ENCODE measurements at places on chromosomes 5 and 9.

DNA sequence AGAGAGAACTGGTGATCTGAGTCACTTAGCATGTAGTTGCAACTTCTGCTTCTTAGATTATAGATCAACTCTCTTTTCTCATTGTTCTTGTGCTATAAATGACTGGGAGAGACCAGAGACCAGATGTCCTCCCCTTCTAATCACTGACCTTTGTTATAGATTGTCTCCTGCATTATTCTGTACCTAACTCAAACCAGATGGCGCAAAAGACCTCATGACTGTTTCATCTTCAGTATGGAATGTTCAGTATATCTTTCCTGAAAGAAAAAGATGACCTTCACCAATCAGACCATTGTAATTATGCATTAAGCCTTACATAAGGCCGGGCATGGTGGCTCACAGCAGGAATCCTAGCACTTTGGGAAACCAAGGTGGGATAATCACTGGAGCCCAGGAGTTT is 30.5 kb upstream of the ADAM19 start:
- no peak for DNase-seq

- DNase-seq, result no peak
Measured at GRCh38 chr9:16364347-16364746, 506.1 kb downstream of the BNC2 start.

- no peak for DNase-seq
Measured at GRCh38 chr5:173300389-173301047, 27.7 kb downstream of the STC2 start.

DNA sequence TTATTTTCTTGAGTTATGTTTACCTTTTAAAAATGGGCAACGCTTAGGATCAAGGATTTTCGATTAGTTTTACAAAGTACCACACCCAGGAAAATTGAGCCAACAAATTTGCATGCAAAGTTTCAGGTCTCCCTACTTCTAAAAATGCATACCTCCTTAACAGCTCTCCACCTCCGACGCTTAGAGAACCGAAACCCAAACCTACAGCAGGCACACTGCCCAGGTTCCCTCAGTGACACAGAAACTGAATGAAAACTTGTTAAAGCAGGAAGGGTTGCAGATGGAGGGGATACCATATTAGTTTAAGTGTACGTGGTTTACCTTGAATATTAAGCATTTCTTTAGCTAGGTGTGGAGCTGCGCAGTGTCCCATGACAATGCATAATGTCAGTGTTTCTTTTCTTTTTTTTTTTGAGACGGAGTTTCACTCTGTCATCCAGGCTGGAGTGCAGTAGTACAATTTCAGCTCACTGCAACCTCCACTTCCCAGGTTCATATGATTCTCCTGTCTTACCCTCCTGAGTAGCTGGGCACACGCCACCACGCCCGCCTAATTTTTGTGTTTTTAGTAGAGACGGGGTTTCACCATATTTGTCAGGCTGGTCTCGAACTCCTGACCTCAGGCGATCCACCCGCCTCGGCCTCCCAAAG is 1.6 kb upstream of the SUB1 start:
- no peak for DNase-seq

DNA sequence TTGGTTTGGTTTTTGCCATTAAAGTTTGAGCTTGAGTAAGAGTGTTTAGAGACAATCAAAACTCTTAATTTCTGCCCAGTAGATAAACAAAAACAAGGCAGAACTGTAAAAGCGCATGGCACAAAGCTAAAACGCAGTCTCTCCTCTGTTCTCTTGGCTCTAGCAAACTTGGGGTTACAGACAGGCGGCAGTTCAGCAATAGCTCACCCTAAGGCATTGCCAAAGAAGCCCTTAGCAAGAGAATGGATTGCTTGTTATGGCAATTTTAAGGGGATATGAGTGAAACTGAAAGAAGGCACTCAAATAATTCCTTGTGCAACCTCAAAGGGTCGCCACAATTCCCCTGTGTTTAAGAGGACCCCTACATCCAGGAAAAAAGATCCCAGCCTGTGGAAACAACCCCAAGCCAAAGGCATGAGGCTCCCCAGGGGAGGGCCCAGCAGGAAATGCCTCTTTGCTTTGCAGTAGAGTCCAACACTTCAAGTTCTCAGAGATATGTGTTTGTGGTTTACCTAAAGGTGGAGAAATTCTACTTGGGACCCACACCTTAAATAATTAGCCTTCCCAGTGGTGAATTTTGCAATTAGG is 317.0 kb upstream of the MPDZ start:
- no peak for DNase-seq

DNA sequence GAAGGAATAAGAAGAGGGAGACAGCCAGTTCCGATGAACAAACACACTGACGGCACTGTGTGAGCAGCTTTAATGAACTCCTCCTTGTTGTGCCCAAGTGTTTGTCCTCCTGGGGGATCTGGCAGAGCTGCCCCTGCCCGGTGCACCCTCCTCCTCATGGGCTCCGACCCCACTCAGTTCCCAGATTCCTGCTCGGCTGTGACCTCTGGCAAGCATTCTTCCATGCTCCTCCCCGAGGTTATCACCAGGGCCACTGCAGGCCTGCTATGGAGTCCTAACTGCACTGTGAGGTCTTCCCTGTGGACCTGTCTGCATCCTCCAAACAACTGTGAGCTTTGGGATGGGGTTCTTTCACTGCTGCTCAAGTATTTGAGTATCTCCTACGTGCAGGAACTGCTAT is 142.2 kb downstream of the DCP2 start:
- no peak for DNase-seq

- DNase-seq, result no peak
Measured at GRCh38 chr5:124550731-124551130, 195.7 kb downstream of the ZNF608 start.

DNA sequence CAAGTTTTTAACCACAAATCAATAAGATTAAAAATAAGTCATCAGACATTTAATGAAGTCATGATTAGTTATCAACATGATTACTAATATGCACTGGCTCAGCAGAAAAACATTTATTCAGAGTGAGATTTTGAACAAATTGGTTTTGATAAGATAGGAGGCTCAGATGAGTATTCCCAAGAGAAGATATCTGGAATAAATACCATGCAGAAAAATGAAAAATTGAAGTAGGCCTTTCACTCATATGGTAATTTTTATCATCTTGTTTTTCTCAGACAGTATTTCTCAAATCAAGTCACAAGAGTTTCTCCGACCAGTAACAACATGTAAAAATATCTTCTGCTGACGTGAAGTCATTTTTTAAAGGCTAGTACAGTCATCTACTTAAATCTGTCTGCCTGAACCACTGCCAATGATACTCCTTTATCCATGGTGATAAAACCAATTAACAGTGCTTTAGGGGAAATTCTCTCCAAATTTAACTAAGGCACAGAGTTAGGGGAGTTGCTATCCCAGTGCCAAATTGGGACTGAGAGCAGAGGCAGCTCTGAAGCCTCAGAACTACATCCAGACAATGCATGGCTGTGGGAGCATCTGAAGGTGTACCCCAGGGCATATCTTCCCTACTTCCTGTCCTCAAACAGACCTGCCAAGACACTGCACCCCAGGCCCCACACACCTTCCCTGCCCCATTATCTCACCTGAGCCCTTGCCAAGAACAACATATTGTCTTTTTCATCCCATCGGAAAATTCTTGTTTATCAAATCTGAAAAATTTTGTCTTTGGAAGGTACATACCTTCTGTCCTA is 105.5 kb upstream of the TSLP start:
- DNase-seq, result no peak

- DNase-seq, result no peak
Measured at GRCh38 chr9:113545068-113545467, 81.5 kb downstream of the RGS3 start.

- DNase-seq, result no peak
Measured at GRCh38 chr5:67493676-67494075, 297.1 kb upstream of the CD180 start.

DNA sequence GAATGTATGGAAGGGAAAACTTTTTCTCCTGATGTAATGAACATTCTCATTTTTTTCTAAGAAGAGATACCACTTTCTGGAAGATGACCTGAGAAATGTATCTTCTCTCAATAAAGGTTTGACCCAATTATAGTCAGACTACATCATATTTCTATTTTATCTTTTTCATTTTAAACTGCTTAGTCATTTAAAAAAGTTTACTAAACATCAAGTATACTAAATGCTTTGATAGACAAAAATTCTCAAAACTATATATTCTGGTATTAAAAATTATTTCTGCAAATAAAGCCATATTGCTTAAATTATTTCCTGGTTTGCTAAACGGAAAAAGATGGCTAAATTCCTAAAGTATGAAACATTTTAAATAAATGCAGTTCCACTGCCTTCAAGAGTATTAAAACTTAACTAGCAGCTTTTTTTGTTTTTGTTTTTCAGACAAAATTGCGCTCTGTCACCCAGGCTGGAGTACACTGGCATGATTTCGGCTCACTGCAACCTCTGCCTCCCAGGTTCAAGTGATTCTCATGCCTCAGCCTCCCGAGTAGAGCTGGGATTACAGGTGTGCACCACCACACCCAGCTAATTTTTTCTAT is 37.1 kb downstream of the FBXW11 start:
- no peak for DNase-seq

DNA sequence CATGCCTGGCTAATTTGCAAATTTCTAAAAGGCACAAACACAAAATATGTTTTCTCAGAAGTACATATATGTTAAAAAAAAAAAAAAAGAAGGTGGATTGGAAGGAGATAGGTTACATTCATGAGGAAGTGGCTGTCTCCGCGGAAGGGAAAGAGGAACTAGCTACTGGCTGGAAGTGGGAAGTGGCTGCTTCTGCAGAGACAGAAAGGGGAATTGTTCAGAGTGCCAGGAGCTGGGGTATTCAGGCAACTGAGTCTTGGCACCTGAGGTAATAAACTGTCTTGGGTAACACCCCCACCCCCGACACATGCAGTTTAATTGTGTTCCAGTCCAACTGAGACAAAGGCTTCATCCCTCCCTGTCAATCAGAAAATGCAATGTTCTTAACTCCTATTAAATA is 45.6 kb downstream of the S1PR3 start:
- no peak for DNase-seq

GRCh38 chr5:6358434-6358820 is 19.9 kb downstream of the MED10 start:
- DNase-seq, result no peak

DNA sequence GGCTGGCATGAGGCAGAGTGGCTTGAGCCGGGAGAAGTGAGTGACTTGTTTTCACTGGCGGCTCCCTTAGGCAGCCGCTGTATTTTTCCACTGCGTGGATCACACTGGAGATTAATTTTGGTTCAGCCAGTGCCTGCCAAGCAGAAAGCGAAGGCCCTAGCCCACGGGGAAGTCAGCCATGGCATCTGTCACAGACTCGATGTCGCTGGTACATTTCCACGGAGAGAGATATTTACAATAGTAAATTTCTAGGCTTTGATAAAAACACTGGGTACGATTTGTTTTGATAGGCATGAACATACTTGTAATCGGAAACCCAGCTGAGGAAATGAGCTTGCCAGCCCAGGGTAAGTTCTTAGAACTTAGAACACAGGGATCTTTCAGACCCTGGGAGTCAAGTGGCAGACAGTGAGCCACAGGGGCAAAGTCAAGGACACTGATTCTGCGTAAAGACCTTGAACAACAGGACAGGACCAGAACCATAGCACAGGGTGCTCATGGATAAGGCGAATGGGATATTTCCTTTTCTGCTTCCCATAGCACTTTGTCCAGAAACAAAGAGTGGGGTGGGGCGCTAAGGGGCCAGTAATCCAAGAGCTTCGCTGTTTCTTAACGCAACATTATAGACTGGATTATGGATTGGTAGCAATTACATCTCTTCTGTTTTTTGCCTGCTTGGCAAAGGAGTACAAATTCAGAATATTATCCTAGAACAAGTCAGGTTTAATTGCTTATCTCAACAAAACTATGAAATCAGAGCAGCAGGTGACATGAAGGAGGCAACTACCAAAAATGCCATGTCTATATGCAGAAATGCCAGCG is 4.5 kb downstream of the DUSP1 start:
- no peak for DNase-seq

- no peak for DNase-seq
Measured at GRCh38 chr9:77020413-77021290, 1.2 kb downstream of the FOXB2 start.

DNA sequence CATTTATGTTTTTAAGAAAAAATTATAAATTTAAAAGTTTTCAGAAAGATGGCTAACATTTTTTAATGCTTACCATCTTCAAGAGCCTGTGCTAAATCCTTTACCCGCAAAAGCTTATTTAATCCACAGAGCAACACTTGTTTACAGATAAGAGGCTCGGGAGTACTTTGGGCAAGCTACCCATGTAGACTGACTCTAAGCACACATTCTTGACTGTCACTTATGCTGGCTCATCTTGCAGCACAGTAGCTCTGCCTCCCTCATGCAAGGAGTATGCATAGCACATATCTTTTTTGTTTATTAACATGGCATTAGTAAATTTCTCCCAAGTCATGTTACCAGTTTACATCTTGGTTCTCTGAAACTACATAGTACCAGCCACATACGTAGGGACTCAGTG is 14.7 kb downstream of the SH3RF2 start:
- DNase-seq, result no peak

DNA sequence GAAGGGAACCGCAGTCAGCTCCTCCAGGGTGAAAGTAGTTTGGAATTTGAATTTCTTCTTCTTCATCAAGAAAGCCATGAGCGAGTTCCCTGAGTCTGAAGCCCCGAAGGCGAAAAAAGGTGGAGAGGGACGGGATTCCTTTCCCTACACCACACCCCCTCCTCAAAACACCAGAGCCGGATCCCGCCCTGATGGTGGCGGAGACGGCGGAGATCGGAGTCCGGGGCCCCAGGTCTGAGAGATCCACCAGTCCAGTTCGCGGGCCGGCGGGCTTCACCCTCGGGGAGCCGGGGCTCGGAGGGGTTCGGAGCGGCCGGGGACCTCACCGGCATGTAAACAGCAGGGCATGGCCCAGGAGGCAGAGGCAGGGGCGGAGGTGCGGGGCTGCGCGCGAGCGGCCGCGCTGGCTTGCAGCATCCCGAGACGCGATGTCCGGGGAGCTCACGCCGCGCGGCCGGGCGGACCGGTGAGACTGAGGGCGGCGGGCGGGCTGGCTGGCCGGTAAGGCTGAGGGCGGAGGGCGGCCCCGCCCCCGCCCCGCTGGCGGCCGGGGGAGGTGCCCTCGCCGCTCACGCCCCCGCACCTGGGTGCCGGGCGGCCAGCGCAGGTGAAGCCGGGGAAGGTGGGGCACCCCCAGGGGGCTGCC is 606 bp downstream of the EEIG1 start:
- no peak for DNase-seq

- no peak for DNase-seq
Measured at GRCh38 chr9:16750553-16750952, 119.9 kb downstream of the BNC2 start.

DNA sequence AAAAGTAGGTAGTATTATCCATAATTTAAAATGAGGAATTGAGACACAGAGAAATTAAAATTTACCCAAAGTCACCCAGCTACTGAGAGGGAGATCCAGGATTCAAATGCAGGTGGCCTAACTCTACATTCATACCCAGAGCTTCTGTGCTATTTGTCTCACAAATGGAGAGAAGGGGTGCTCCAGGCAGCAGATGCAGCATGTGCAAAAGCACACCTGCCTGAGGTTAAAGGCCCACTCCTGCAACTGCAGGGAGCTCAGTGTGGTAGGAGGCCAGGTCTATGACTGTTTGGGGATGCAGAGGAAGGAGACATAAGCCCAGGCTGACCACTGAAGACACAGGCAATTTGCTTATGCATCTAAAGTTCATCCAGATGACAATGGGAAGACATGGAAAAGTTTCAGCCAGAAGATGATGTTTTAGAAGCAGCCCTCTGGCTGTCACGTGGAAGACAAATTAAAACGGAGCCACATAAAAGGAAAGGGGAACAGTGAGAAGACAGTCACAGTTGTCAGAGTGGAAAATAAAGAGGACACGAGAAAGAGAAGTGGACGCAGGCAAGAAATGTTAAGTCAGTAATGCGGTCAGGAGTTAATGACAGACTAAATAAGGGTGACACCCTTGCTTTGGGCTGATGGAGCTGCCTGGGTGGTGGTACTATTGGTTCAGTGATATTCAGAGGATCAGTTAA is 214.7 kb downstream of the EBF1 start:
- no peak for DNase-seq

Measured in stimulated activated CD4-positive, alpha-beta T cell treated with anti-CD3 and anti-CD28 coated beads, Interleukin-12 subunit alpha, Interleukin-12 subunit beta, amount 100 ng/mL, for 24 hours (primary cell).